ENCODE measurements at places on chromosomes 11 and 22.

DNA sequence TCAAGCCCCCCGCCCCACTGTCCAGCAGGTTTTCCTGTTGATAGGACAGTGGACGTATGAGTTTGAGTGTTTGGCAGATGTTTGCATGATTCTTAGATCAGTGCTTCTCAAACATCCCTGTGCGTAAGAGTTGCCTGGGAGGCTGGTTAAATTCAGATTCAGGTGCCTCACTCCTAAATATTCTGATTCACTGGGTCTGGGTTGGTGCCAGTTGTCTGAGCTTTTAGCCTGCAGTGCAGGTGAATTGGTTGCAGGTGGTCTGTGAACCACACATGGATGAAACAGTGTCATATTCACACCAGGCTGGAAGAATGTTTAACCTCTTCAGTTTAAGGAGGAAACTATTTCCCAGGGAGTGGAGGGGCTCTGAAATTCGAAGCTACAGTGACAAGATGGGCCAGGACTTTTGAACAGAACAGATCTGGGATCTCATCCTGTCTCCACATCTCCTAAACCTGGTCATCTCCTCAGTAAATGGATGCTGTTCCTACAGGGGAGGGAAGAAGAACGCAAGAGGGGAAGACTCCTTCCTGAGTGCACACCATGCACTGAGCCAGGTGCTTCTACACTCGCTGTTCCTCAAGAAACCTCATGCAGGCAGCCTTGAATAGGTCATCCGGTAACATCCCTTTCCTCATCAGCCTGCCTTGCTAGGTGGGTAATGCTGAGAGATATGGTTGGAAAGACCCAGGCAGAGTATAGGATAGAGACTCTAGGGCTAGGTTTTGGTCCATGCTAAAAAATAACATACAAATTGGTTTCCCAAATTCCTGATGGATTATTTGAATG is 47.8 kb downstream of the TEAD1 start:
- DNase-seq = no peak

DNA sequence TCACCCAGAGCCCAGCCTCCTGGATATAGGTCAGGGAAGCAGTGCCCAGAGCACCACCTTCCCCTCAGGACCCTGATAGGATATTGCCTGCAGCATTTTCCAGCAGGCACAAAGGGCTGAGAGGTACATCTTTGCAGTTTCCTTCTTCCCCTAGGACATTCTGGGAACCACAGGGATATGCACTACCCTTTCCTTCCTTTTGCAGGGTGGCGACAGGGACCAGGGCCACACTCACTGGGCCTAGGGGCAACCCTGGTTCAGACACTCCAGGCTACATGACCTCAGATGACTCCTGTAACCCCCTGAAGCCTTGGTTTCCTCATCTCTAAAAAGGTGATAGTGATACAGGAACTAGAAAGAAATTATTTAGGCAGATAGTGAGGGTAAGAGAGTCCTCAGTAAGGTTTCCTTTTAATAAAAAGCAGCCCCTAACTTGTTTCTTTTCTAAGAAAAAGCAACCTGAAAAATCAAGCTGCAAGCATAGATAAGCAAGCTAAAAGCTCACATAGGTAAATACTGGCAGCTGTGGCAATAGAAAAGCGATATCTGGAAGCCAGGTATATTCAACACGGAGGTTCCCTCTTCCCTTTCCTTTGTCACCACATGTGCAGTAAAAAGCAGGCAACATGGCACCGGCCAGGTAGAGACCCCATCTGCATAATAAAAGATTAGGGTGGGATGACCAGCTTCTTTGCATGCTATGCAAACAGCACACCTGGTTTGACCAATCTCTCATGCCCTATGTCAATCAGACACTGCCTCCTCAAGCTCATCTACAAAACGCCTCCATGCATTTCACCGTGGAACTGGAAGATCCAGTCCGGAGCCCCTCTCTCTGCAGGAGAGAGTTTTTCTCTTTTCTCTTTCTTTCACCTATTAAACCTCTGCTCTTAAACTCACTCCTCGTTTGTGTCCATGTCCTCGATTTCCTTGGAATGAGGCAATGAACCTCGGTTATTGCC is 13.2 kb upstream of the MRGPRX2 start:
- no peak for DNase-seq

GRCh38 chr11:12455938-12456337 is 78.6 kb downstream of the PARVA start:
- no peak for DNase-seq

DNA sequence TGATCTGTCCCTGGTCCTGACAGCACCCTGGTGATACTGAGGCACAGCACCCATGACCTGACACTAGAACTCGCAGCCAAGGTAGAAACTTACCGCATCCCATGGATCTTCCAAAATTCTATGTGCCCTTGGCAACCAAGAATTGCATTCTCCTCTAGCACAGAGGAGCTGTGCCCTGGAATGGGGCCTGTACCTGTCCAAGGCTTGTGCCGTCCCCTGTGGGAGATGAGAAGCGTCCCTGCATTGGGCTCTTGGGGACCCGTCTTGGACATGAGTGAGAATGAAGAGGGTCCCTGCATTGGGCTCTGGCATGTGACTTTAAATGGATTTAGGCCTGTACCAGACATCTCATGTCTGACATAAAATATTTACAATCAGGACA is 67.1 kb downstream of the GGTLC2 start:
- DNase-seq = no peak

GRCh38 chr11:97237151-97237550 is 847.3 kb downstream of the JRKL start:
- DNase-seq = no peak

- no peak for DNase-seq
Measured at GRCh38 chr22:19149047-19149883, 827 bp downstream of the GSC2 start.
